Activated naive CD8-positive, alpha-beta T cell treated with anti-CD3 and anti-CD28 coated beads, Interleukin-2, amount 50 U/mL, for 24 hours (primary cell): ENCODE measurements at places on chromosomes 7 and 10.

- DNase-seq: no peak
Observed at GRCh38 chr7:95901006-95901405, 128.7 kb downstream of the DYNC1I1 start.

- no peak for DNase-seq
Observed at GRCh38 chr7:82286096-82286797, 157.3 kb downstream of the CACNA2D1 start.

- DNase-seq: no peak
Observed at GRCh38 chr10:6498771-6499170, 81.3 kb downstream of the PRKCQ start.

- no peak for DNase-seq
Observed at GRCh38 chr10:124353896-124354295, 64.8 kb downstream of the OAT start.

GRCh38 chr10:51911723-51912122 lies 212.3 kb upstream of the CSTF2T start:
- no peak for DNase-seq

- no peak for DNase-seq
Observed at GRCh38 chr10:116103668-116104067, 169.3 kb downstream of the GFRA1 start.

DNA sequence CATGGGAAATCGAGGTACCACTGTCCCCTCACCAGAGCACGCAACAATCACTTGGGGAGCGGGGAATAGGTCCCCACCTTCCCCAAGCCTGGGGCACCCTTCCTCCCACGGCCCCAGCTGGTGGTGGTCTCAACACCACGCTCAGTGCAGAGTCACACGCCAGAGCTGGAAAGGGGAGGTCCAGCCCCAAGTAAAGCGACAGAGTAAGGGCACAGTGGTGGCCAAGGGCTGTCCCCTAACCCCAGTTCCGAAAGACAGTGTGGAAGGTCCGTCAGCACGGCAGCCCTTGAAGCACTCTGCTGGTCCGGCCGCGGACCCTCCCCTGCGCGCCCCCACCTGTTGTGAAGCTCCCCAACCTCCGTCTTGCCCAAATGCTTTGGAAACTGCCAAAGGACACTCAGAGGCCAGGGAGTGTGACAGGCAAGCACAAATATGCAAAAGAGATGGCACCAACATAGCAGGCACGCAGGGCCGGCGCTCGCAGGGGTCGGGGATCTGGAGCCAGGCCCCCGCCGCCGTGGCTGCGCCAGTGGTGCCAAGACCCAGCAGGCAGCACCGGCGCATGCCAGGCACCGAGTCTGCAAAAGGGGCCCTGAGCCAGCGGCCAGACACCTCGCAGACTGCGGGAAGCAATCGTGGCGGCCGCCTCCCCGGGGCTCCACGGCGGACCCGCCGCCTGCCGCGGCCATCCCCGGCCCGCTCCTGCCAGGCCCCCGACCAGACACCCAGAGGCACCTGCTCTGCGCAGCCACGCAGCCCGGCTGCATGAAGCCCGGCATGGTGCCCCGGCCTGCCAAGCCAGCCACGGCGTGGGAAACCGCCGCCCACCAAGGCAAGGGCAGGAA lies 51.6 kb upstream of the SRRM3 start:
- no peak for DNase-seq

DNA sequence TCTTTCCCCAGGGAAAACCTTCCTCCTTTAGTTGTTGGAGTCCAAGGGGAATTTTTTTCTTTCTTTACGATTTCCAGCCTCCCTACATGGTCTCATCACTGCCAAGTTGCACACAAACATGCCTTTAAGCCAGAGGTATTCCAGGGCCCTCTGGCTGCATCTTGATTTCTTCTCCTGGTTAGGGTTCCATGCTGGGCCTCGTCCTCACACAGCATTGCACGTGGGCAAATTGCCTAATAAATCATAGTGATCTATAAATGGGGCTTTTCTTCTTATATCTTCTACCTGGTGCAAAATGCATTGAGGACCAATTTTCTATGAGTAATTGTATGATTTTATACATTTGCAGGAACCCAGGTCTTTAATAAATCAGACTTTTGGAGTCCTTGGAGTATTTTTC lies 284.2 kb downstream of the C7orf25 start:
- DNase-seq: no peak

DNA sequence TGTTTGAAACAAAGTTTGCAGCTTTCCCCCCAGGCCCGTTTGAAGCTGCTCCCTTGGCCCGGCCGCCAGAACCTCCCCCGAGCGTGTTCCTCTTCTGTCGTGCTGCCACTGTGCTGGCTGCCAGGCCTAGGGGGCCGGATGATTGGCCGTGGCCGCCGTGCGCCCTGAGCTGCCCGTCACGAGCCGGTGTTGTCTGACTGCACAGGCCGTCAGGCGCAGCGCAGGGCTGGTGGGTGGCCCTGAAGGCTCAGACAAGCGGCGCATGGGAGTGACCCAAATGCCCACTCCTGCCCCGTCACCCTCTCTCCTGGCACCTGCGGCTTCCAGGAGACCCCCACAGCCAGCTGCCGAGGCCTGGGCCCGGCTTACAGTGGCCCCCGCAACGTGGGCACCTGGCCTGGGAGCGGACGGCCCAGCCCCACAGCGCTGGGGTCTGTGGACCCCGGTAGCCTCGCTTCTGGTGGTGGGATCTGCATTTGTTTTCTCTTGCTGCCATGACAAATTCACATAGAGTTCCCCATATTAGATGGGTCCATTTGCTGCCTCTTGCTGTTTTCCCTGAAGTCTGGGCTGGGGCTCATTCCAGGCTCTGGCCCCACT lies 13.1 kb downstream of the JAKMIP3 start:
- no peak for DNase-seq

GRCh38 chr7:72441791-72442190 lies 29.7 kb upstream of the CALN1 start:
- DNase-seq: no peak

DNA sequence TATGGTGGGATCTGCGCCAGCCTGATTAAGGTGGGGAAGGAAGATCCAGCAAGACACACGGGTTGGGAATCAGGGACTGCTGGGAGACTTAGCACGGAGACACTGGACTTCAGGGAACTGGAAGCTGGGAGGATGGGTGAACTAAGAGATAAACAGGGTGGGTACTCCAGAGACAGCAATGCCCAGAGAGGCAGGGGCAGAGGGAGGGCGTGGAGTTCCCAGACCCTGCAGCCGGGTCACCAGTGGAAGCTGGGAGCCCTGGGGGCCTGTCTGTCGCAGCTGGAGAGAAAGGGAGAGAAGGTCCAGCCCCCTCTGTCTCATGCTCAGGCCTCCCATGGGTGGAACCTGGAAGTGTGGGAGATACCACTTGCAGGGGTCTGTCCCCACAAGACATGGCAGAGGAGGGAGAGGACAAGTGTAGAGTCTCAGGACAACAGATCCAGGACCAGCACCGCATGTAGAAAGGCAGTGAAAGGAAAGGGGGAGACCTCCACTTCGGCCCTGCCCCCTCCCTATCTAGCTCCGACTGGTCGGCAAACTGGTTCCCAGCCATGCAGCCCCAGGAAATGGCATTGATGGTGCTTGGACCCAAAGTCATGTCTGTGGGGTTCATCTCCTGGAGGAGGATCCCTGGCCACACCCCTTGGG lies 44.4 kb downstream of the AOC1 start:
- DNase-seq: no peak

DNA sequence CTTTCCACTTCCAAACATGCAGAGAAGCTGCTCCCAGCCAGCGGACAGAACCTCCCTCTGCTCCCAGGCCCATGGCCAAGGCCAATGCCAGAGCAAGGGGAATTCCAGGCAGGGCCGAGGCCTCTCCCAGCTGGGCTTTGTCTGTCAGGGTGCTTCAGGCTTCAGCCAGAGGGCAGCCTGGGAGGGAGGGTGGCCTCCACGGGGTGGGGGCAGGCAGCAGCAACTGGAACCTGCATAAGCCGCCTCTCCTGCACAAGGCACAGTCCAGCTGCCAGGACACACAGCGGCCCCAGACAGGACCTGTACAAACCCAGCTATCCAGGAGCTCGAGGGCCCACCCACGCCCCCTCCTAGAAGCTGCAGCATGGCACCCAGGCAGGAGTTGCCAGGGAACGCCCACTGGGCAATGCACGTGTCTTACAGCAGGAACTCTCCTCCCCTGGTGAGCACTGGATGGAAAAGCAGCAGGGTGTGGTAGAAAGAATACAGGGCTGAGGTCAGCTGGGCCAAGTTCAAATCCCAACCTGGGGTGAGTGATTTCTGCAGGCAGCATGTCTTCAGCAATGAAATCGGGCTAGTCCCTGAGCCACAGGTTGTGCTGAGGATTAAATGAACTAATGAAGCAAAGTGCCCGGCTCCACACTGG lies 7.6 kb downstream of the FAM53B start:
- no peak for DNase-seq

GRCh38 chr7:89837515-89837914 lies 316.8 kb upstream of the STEAP1 start:
- no peak for DNase-seq

DNA sequence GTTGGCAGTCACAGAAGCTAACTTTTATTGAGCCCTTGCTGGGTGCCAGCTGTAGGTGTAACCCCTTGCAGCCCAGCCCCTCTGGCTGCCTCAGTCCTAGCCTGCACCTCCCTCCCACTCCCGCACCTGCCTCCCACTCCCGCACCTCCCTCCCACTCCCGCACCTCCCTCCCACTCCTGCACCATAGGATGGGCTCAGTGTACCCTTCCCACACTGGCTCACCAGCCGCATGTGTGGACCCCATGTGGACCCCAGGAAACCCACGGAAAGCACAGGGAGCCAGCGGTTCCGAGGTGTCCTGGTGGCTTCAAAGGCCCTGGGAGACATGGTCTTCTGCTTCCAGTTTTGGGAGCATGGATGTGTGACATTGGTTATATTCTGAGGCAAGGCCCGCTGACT lies 132.9 kb downstream of the EBF3 start:
- DNase-seq: no peak
